Stimulated activated CD4-positive, alpha-beta T cell treated with anti-CD3 and anti-CD28 coated beads, Interleukin-4, amount 100 ng/mL, for 4 hours (primary cell): ENCODE measurements at places on chromosomes 3 and 15.

DNA sequence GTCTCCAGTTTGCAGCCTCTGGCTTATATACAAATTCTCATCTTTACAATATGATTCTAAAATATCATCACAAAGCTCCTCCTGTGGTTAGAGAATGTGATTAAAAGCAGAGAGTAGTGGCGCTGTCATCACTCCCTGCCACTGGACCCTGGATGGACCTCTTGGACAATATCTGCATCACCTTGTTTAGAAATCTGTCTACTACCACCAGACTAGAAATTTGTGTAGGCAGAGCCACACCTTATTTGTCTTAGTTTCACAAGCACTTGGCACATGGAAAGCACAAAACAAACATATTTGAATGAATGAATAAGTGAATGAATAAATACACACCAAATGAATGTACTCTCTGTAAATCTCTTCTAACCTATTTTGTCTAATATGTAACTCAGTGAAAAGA lies 68.1 kb downstream of the IMPG2 start:
- DNase-seq: no peak

GRCh38 chr15:80788536-80788935 lies 9.4 kb downstream of the CEMIP start:
- DNase-seq: no peak

- DNase-seq: no peak
These were observed 19.7 kb downstream of the ACAA1 start for GRCh38 chr3:38117163-38117716.

DNA sequence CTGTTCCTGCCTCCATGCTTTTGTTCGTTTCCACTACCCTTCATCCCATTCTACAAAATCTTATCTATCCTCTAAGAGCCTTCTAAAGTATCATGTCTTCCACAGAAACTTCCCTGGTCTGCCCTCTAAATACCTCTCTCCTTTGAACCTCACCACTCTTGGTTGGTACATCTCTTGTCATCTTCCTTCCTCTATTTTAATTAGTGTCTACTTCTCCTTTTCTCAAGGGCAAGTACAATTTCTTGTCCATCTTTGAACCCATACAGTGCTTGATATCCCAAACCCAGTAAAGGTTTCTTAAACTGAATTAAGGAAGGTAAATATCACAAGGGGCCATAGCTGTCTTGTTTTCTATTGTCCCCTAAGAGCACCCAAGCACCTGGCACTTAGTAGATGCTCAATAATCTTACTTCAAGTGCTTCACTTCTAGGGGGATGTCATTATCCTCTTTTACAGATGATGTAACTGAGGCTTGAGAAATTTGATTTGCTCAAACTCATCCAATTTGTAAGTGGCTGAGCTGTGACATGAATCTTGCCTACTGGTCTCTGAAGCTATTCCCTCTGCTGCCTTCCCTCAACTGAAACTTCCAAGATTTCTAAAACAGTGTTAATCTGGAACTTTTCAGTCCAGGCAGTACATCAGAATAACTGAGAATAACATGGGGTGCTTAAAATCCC lies 2.6 kb upstream of the DAPK2 start:
- DNase-seq: no peak

DNA sequence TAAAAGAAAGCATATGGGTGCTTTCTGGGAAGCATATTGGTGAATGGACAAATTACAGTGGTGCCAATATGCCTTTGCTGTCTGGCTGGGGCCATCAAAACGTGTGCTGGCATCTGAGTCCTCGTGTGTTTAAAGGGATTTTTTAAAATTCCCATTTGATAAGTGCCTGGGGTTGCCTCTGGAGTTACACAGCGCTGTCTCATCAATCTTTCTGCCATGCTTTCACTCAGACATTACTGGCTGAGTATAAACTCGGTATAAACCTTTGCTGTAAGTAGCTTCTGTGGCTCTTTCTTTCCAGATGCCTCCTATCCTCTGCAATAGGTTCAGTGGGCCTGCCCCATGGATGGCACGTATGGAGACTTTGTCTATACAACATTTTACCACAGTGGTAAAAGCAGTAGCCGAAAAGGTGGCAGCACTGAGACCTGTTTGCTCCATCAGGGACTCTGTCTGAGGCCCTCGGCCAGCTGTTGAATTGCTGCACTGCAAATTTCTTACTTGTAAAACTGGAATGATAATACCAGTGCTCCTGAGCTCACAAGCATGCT lies 195.5 kb downstream of the LPP start:
- DNase-seq: no peak

- DNase-seq: no peak
These were observed 45.2 kb upstream of the ARRDC4 start for GRCh38 chr15:97915261-97915660.

DNA sequence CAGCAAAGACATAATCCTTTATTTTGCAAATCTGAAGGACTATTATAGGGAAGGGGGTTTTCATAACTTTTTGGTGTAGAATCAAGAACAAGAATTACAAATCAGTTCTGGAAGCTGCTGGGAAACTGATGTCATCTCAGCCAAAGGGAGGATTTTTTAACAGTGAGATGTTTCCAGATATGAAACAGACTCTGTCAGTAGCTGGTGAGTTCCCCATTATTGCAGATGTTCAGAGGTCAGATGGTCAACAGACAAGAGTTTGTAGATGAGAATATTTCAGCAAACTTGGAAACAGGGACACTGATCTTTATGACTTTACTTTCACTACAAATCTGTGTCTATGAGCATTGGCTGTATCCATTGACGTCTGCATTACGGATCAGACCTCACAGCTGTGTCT lies 71.9 kb upstream of the LPP start:
- no peak for DNase-seq

GRCh38 chr3:192879346-192880031 lies 38.2 kb downstream of the MB21D2 start:
- no peak for DNase-seq

- DNase-seq: no peak
These were observed 258.7 kb downstream of the SLCO3A1 start for GRCh38 chr15:92112180-92112579.

DNA sequence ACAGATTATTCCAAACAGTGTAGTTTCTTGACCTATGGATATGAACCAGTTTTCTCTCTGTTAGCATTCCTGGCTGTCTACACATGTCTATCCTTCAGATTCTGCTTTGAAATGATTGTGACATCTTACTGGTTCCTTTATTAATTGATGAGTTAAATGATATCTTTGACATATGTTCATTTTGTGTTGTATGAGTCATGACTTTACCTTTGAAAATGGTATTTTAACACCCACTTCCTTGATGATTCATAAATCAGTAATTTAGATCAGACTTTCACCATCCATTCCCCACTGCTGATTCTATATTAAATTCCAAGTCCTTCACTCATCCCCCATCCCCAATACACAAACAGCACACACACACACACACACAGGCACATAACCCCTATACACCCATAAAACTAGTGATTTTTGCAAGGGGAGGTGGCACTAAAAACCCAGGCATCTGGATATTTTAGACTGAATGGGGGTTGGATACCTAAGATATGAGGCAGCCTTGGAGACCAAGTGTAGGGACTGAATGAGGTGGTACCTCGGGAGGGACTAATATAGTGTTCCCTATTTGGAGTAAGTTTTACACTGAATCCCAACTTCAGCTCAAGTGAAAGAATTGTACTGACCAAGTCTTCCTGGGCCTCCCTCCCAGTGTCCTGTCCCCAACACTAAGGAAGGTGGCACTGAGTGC lies 9.7 kb downstream of the CCK start:
- DNase-seq: no peak

DNA sequence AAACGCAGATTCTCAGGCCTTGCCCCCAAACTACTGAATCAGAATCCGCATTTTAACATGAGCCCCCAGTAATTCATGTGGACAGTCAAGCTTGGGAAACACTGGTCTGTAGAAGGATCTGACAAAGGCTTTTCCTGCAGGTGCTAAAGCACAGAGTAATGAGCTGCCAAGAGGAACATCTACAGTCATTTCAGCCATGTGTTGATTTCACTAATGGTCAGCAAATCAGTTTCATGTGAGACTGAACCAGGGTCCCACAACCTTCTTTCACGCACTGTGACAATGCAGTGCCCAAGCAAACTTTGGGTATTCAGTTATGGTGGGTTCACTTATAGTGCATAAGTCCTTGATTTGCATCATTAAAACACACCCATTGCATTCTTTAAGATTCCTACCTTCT lies 237.6 kb downstream of the TUSC7 start:
- no peak for DNase-seq

DNA sequence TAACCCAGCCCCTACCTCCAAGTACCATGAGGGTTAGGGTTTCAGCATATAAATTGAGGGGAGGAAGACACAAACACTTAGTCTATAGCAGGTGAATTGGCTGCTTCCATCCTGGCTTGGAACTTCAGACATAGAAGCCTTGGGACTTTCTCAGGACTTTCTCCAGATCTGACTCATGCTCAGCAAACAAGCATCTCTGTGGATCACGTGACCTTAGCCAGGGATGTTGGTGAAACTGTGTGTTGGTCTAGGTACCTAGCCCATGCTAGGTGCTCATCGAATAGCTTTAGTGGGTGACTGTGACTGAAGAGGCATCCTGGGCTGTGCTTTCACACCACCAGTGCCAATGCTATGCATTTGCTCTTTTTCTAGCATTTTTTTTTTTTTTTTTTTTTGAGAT lies 58.9 kb downstream of the CD47 start:
- DNase-seq: no peak
